Activated CD8-positive, alpha-beta memory T cell treated with anti-CD3 and anti-CD28 coated beads, Interleukin-2, amount 10 ng/mL, durations not matched to agents 7 days and 5 days (primary cell): ENCODE measurements at places on chromosomes 1 and 21. TPM values are rescaled to one million over a fixed set of nuclear protein-coding genes. Genes with fewer than 3 reads are reported as not detected.

MMP23B gene
- total RNA-seq, result 1.2 TPM

CNR2 gene
- 0.14 TPM for total RNA-seq

NR1I3 gene
- not detected for total RNA-seq

FABP3 gene
- not detected for total RNA-seq

TIAM1 gene
- 20.5 TPM for total RNA-seq

THEM5 gene
- total RNA-seq, result not detected
